Astrocyte of the cerebellum (primary cell): ENCODE measurements at places on chromosomes 1 and 21.

- no peak for DNase-seq
Observed at GRCh38 chr1:225426395-225427234, 1.2 kb downstream of the LBR start.

- DNase-seq, result no peak
Observed at GRCh38 chr1:197685785-197686184, 89.5 kb downstream of the DENND1B start.

DNA sequence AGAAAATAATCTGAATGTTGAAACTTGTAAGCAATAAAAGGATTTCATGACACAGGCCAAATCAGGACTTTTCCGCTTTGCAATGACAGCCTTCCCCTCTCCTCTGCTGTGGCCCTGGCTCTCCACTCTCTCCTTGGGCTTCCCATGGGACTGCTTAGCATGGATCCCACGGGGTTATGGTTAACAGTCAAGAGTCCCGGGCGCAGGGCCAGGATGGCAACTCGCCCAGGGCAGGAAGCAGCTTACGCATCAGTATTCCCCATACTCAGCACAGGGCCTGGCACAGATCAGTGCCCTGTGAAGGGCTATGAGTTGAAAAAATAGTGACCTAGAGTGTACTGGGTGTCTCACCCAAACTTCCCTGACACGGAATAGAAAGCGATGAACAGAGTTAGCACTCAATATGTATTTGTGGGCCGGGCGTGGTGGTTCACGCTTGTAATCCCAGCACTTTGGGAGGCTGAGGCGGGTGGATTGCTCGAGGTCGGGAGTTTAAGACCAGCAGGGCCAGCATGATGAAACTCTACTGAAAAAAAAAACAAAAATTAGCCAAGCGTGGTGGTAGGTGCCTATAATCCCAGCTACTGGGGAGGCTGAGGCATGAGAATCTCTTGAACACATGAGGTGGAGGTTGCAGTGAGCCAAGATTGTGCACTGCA lies 29.1 kb upstream of the GRHL3 start:
- DNase-seq, result peak; percentile 81

GRCh38 chr1:29324771-29325351 lies 88.5 kb downstream of the PTPRU start:
- no peak for DNase-seq

DNA sequence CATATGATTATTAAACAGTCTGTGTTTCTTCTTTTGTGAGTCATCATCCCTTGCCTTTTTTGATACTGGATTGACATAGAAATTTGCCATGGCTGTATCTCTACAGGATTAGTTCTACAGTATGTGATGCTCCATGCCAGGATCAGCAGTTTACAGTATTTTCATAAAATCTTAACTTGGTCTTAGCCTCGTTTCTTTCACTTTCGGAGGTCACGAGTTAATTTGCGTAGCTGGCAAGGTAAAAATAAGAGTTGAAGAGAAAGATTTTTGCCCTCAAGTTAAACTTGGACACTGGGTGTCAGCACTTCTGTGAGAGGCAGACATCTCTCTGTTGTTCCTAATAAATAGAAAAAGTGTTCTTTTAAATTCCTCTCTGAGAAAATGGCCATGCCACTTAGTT lies 79.1 kb downstream of the CACNA1E start:
- DNase-seq, result no peak

GRCh38 chr21:17370263-17370662 lies 142.6 kb upstream of the CXADR start:
- DNase-seq, result no peak
